NCI-H2029 treated with DMSO at 0.1 percent for 48 hours (cell line): ENCODE measurements at places on chromosomes 16 and 17.

DNA sequence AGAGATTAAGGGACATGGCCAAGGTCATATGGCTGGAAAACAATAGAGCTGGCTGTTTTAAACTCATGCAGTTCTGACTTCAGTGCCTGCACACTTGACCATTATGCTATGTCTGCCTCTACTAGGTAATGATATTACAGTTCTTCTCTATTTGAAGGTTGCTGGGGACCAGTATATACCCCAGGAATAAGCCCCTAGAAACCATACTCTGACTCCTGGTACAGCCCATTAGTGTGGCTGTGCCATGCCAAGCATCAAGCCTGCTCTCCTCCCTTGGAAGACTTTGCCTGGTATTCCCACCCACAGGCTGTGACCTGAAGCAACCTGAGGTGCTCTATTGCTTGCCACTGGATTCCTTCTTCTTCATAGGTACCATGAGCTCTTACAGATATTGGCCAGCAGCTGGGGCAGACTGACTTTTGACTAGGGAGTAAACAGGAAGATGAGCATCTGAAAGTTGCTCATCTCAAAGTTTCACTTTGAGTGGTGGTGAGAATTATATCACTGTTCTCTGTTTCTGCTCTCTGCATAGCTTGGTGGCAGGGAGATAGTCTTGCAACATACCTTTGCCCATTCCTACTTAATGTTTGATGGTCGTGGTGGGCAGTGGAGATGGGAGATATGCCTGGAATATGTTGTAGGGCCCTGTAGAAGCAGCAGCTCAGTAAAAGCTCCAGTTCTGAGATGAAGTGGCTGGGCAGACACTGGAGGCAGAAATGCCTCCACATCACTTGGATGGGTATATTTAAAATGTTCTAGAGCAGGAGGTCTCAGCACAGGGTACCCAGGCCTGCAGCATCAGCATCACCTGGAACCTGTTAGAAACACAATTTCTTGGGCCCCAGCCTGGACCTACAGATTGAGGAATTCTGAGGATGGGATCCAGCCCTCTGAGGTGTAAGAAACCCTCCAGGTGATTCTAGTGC, 274.7 kb downstream of the HS3ST4 start:
- DNase-seq = no peak

- DNase-seq = no peak
Measured at GRCh38 chr17:81967533-81968395, 6.8 kb upstream of the NOTUM start.

DNA sequence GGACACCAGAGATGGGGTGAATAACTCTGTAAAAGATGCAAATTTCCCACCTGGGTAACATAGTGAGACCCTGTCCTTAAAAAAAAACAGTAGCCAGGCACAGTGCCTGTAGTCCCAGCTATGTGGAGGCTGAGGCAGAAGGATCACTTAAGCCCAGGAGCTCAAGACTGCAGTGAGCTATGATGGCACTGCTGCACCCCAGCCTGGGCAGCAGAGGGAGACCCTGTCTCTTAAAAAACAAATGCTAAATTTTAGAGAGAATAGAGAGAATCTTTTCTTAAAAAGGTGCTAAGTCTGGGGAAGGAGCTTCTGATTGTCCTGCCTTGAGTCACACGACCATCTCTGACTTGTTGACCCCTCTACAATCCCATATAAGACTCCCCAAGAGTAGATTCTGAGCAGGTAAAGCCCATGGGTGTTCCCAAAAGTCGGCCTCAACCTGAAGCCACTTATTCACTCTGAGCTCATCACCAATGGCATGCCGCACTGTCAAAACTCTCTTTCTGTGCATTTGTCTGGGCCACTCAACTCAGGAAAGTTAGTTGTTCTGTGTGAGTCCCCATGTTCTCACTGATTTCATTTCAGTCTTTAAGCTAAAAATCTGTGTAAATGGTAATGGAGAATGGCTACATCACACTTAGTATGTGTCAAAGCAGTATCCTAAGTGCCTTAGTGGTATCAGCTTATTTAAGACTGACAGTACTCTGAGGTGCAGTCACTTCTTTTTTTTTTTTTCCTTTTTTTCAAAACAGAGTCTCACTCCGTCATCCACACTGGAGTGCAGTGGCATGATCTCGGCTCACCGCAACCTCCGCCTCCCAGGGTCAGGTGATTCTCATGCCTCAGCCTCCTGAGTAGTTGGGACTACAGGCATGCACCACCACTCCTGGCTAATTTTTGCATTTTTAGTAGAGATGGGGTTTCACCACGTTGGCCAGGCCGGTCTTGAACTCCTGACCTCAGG, 41.6 kb downstream of the PRKCB start:
- no peak for DNase-seq

- no peak for DNase-seq
Measured at GRCh38 chr17:1322014-1322428, 42.6 kb downstream of the TRARG1 start.

DNA sequence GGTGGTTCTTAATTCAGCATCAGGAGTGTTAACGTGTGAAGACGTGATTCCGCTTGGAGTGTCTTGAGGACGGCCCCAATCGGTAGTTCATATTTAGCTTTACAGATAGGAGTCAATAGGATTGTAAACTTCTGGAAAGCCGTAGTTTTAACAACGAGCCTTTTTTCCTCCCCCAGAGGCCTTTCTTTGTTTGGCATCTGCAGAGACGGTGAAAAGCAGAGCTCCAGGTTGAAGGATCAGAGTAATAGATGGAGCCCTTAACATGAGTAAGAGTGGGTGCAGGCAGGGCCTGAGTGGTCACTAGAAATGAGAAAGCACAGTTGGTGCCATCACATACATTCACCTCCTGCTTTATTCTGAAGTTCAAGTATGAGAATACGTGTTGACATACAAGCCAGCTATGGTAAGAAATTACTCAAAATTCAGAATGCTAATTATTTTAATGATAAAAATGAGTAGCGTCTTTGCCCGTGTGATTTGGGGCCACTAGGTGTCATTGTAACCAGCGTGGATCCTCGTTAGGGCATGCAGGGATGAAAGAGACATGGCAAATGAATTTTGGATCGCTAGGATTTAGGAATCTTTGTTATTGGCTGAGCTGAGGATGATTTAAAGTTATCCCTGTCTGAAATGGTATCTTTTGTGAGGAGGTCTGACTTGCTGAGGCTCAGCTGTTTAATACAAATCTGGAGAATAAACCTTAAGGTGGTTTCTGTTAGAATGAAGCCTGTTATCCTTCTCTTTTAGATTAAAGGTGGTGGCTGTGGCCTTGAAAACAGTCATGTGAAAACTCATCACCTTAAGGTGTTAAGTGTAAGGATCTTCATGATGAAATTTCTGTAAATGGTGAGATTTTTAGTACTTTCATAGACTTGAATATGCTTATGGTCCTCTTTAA, 18.6 kb downstream of the PRCD start:
- peak; percentile 8 for DNase-seq

GRCh38 chr17:44350733-44351226, 5.7 kb downstream of the GRN start:
- no peak for DNase-seq
